A549 (cell line): ENCODE measurements at places on chromosomes 6 and 20.

DNA sequence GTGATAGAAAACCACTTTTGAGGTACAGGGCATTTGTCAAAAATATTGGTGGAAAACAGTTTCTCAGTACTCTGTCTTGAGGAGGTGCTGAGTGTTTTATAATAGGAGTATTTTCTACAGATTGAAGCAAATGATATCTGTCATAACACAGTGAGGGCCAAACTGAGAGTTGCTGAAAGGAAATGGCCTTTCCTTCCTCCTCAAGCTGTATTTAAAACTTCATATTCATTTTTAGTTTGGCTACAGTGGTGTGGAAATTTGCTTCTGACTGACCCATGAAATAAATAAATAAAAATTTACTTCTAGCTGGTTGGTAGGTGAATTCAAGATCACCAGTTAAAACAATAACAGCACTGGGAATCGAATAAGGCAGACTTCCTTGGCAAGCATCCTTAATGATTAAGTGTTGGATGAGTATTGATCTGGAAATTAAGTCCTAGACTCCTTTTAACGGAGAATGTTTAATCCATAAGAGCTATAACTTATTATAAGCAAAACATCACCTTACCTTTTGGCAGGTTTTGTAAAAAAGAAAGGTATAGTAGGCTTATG is 828.6 kb upstream of the CITED2 start:
- no peak for DNase-seq

DNA sequence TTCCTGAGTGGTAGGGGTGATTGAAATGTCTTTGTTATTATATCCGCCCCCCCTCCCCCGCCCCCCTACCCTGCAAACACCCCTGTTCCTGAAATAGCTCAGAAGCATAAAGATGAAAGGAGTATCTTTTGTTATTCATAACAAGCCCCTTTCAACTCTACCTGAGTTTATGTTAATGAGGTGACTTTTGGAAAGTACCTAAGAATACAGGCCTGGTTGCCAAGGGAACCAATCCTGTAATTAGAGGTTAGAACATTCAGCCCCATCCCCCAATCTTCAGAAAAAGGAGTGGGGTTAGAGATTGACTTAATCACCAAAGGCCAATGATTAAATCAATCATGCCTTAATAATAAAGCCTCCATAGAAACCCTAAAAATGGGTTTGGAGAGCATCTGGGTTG is 979.2 kb upstream of the GJE1 start:
- no peak for DNase-seq

DNA sequence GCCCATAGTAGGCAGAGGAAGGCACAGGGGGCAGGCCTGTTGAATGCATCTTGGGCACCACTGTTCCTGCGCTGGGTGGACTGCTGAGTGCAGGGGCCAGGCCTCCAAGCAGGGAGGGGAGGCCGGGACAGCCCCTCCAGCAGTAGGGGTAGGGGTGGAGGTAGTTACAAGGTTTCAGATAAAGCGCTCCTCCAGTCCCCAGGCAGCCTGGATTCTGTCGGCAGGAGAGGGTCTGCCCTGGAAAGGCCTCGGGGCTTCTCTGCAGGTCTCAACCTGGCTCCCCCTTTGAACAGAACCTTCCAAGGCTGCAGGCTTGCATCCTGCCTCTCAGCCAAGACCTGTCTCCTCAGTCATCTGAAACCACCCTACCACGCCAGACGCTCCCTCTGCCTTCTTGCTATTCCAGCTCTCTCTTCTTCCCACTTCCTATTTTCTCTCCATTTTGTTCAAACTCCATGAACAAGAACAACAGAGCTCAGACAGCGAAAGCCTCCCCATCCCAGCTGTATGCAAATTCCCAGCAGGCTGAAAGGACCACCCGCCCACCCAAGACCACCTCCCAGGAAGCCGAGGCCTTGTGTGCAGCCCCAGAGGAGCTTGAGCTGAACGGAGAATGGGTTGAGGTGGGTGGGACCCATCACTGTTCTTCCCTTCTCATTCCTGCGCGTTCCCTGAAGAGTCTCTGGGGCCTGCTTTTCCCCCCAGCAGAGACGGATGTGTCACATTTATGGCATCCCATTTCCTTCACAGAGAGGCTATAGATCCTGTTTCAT is 1.4 kb downstream of the MLN start:
- no peak for DNase-seq

GRCh38 chr6:132300323-132300949 is 100.8 kb downstream of the MOXD1 start:
- peak; percentile 53 for DNase-seq

DNA sequence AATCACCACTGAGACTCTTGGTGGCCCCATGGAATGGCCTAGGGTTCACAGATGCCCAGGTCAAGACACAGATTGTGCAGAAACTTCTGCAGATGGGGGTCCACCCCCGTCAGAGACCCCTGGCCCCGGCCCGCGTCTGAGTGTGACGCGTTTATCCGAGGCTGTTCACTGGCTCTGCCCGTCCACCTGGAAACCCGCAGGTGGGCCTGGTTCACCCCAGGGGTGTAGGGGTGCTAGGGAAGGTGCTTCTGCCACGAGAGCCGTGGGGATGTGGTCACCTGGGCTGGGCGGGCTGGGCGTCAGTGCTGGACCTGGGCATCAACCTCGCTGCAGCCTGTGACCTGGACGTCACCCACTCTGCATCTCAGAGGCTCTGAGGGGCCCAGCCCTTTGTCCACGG is 39.5 kb upstream of the GATA5 start:
- DNase-seq, result no peak

GRCh38 chr6:54903884-54904283 is 57.3 kb downstream of the FAM83B start:
- no peak for DNase-seq

DNA sequence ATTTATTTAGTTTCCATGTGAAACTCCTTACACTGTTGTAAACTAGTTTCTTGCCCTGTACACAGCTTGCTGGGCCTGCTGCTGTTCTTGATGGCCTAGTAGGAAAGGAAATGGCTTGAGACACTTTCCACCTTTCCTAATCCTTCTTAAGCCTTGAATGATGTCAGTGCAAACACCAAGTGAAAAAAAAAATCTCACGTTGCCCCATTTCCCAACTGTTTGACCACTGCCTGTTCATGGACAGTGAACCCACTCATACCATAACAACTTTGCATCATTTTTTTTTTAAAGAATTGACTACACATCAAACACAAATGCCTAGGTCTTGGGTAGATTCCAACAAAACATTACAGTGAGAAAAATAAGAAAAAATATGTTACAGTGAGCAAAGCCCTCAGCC is 653.6 kb upstream of the FLRT3 start:
- peak; percentile 86 for DNase-seq

GRCh38 chr6:73519926-73520687 is 725 bp downstream of the EEF1A1 start:
- DNase-seq, result peak; percentile 72

GRCh38 chr6:170227996-170228945 is 62.6 kb downstream of the DLL1 start:
- DNase-seq, result no peak

GRCh38 chr6:84016029-84016428 is 17.5 kb upstream of the MRAP2 start:
- DNase-seq, result no peak

- no peak for DNase-seq
Measured at GRCh38 chr6:149913540-149914240, 9.2 kb downstream of the RAET1G start.

DNA sequence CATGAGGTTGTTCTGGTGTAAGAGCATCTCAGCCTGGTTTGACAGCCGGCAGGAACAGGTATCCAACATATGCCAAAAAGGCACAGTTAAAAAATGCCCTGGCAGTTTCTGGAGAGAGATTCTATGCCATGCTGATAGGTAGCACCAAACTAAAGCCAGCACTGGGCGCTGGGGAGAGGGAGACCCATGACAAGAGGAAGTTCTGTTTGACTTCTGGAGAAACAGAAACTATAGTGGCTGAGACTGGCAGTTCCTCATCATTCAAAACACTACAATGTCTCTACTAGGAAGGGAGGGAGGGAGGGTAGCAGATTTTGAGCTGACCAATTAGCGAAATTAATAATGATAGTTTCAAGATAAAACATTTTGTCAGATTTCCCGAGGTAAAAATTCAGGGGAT is 174.1 kb downstream of the ADAT2 start:
- no peak for DNase-seq

DNA sequence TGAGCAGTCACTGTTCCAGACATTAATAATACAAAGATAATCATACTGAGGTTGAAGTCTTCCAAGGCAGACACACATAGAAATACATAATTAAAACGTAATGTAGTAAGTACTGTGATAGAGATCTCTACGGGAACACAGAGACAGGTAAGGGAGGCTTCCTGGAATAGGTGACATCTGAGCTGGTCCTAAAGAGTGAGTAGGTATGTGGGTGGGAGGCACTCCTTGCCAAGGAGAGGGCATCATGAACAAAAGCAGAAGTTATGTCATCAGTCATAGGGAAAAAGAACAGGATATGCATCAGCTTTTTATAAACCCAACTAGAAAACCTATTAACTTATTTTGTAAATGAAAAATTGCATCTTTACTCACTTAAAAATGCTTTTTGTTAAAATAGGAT is 110.0 kb downstream of the MAP7 start:
- DNase-seq, result peak; percentile 47

DNA sequence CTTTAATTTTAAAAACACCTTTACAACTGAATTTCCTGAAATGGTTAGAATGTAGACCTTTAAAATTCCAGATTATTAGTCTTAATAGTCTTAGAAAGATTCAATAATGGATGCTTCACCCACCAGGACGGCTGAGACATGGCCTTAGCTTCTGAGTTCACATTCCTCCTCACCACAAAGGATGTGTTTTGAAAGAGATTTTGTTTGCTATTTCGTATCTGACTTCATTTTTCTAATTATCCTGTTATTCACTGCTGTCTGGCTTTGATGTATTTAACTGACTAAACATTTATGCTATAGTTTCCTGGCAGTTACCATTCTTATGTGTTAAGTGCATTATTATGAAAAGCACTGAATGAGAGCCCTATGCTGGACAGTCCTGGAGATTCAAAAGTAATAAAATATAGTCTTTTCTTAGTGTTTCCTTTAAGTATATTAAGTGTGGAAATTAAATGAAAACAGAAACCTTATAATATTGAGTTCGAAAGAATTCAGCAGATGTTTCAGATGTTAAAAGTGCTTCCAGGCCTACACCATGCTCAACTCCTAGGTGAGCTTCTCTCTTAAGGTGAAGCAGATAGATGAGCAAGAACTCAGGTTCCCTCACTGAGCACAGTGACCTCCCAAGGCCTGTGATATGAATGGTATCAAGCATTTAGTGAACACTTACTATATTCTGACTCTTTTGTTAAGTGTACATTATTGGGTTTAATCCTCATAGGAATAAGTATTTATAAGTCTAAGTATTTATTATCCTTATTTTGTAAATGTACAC is 40.3 kb downstream of the MAP3K4 start:
- DNase-seq, result no peak

GRCh38 chr20:36941401-36941835 is 10.1 kb downstream of the SAMHD1 start:
- no peak for DNase-seq

DNA sequence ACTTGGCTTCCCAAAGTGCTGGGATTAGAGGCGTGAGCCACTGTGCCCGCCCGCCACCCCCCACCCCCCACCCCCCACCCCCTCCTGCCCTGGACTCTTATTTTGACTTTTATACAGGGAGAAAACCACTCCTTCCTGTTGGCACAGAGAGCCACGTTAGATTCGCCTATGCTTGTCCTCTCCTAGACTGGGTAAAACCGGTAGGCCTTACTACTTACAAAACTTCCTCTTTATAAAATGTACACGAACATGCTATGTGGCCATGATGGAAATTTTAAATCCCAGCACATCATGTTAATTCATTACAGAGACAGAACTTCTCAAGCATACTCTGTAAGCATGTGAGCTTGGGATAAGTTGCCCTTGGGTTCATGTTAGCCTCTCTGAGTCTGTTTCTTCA is 124.2 kb downstream of the SLC24A3 start:
- no peak for DNase-seq

GRCh38 chr6:109260701-109261100 is 121.6 kb downstream of the CD164 start:
- no peak for DNase-seq
